Esophagus muscularis mucosa (tissue), 4 donors: ENCODE measurements at places on chromosomes 2 and 18. TPM values are rescaled to one million over a fixed set of nuclear protein-coding genes. Genes with fewer than 3 reads are reported as not detected.

DNA sequence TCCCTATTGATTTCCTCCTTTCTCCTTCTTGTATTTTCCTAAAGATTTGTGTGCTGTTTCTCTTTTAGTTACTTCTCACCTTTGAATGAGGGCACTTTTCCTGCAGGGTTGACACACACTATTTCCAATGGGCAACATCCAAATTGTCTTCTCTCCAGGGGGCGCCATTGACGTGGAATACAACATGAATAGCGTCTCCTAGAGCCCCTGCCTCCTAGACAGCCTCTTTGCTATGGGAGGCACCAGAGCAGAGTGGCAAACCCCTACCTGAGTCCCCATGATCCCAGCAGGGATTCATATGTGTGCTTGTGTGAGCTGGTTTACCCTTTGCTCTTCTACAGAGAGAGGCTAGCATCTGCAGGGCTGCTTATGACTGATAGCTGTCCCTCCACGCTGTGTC lies 61.3 kb upstream of the ITSN2 start:
- no peaks in the 10 kb centered on the region for H3K27me3 ChIP-seq
- no peaks in the 10 kb centered on the region for H3K36me3 ChIP-seq
- H3K4me3 ChIP-seq = no peak overlapping the region
- no peak overlapping the region for H3K27ac ChIP-seq
- DNase-seq = no peak

- no peaks in the 10 kb centered on the region for H3K27me3 ChIP-seq
- DNase-seq = no peak
- no peak overlapping the region for H3K27ac ChIP-seq
Measured at GRCh38 chr2:22697054-22697788, 687.8 kb upstream of the KLHL29 start.

DNA sequence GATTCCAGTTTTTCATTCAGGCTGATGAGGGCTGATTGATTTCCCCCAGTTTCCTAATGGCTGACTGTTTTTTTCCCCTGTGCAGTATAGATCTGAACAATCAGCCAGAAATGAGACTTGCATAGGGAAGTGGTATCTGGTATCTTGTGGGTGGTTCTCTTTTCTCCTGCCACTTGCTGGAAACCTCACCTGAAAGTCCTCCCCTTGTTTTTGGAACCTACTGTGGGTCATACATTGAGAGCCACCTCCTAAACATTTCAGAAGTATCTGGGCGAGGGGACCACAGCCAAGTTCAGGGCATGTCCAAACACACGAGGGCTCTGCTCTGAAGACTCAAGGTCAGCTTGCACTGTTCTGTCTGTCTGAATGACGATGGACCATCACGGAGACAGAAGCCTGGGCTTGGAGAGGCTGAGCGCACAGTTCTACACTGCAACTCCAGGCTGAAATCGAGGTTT lies 19.3 kb downstream of the ALPK2 start:
- H3K4me1 ChIP-seq = no peaks in the 10 kb centered on the region
- H3K36me3 ChIP-seq = no peaks in the 10 kb centered on the region
- H3K27ac ChIP-seq = no peak overlapping the region

- H3K27me3 ChIP-seq = no peaks in the 10 kb centered on the region
- no peak overlapping the region for H3K27ac ChIP-seq
- no peaks in the 10 kb centered on the region for H3K4me1 ChIP-seq
- H3K36me3 ChIP-seq = peaks cover 45% of the 10 kb centered on the region
- DNase-seq = no peak
Measured at GRCh38 chr2:157769856-157770255, 106.3 kb downstream of the ACVR1 start.

DNA sequence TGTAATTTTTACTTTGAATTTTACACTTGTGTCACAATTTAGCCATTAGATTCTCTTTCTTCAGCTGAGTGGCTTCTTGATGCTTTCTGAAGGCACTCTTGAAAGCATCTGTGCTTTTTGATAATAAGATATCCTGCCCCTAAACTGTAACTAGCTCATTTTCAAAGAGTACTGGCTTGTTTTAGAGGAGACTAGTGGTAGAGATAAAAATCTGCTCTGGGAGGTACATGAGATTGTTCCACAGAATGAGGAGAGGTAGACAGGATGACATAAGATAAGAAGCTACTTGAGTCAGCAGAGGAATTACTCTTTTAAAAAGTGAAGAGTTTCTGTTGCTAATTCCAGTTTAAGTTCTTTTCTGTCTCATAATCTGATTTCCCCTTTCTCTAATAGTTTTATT lies 10.6 kb downstream of the PLEKHB2 start:
- H3K27me3 ChIP-seq = no peaks in the 10 kb centered on the region
- no peak overlapping the region for H3K27ac ChIP-seq
- H3K36me3 ChIP-seq = peaks cover under 1% of the 10 kb centered on the region
- no peak for DNase-seq

DNA sequence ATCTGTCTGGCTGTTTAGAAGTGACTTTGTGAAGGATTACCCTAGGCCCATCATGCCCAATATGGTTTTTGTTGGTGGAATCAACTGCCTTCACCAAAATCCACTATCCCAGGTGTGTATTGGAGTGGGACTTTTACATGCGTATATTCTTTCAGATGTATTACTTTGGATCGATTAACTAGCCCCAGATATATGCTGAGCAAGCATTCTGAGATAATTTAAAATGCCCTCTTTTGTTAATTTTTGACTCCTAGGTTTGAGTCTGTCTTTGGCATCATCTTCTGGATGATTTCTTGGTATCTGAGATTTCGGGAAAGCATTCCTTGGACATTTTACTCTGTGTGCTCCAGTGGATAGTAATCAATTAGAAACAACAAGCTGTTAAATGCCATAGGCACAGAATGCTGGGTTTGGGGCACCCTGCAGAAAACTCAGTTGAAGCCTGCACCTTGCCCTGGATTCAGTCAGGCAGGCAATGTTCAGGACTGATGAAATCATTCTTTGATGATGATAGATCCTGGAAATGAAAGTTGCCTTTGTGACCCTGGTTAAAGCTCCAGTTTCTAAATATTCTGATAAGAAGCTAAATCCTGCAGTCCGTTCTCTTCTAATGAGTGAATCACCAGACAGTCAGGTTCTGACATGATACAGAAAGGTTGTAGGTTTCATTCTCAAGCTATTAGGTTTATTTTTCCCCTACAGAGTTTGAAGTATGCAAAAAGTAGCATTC lies 1.1 kb downstream of the UGT1A1 start:
- no peak overlapping the region for H3K4me3 ChIP-seq
- H3K4me1 ChIP-seq = no peaks in the 10 kb centered on the region
- H3K36me3 ChIP-seq = no peaks in the 10 kb centered on the region
- no peak overlapping the region for H3K27ac ChIP-seq

- no peak overlapping the region for H3K4me3 ChIP-seq
- no peaks in the 10 kb centered on the region for H3K36me3 ChIP-seq
- H3K27me3 ChIP-seq = no peaks in the 10 kb centered on the region
Measured at GRCh38 chr2:157085522-157085921, 172.0 kb upstream of the GALNT5 start.

DNA sequence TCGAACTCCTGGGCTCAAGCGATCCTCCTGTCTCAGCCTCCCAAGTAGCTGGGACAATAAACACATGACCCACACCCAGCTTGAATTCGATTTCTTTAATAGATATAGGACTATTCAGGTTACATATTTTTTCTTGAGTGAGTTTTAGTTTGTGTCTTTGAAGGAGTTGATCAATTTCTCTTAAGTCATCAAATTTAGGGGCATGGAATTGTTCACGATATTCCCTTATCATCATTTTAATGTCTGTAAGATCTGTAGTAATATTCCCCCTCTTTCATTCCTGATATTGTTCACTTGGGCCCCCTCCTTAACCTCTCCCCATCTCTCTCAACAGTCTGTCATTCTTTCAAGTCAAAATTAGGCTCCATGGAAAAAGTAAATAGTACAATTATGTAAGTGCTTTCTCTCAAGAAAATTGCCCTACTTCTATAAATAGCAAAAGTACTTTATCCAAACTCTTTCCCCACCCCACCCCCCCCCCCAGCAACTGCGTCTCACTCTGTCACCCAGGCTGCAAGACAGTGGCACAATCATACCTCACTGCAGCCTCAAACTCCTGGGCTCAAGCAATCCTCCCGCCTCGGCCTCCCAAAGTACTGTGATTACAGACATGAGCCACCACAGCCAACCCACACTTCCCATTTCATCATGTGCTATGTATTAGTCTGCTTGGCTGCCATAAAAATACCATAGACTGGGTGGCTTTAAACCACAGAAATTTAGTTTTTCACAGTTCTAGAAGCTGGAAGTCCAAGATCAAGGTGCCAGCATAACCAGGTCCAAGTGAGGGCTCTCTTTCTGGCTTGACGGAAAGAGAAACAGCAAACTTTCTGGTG lies 20.1 kb downstream of the WDR33 start:
- peaks cover 13% of the 10 kb centered on the region for H3K4me1 ChIP-seq
- H3K27ac ChIP-seq = no peak overlapping the region
- H3K36me3 ChIP-seq = no peaks in the 10 kb centered on the region
- no peak overlapping the region for H3K4me3 ChIP-seq

DNA sequence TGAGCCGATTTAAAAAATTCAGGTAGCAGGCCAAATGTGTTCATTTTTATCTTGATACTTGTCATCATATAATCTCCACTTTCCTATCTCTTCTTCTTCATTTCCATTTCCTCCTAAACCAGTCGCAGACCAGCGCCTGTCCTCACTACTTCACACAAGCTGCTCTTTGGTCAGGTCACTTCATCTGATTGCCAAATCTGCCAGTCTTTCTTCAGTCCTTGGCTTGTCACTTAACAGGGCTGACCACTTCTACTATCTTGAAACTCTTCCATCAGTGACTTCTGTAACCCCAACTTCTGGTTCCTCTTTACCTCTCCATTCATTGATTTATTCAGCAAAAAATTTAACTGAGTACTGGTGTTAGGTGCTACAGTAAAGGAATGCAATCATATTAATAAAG lies 18.0 kb upstream of the SPRED2 start:
- DNase-seq = no peak
- no peaks in the 10 kb centered on the region for H3K4me1 ChIP-seq
- no peaks in the 10 kb centered on the region for H3K27me3 ChIP-seq
- no peak overlapping the region for H3K27ac ChIP-seq

- no peaks in the 10 kb centered on the region for H3K4me1 ChIP-seq
- DNase-seq = no peak
- no peaks in the 10 kb centered on the region for H3K27me3 ChIP-seq
- no peak overlapping the region for H3K27ac ChIP-seq
- no peaks in the 10 kb centered on the region for H3K36me3 ChIP-seq
Measured at GRCh38 chr2:24930768-24931167, 10.7 kb upstream of the ADCY3 start.

GRCh38 chr18:26667046-26667445 lies 118.7 kb upstream of the KCTD1 start:
- no peak for DNase-seq
- H3K4me3 ChIP-seq = no peak overlapping the region
- H3K36me3 ChIP-seq = no peaks in the 10 kb centered on the region
- no peaks in the 10 kb centered on the region for H3K4me1 ChIP-seq
- no peak overlapping the region for H3K27ac ChIP-seq

GRCh38 chr2:151775057-151775740 lies 40.9 kb upstream of the NEB start:
- H3K27me3 ChIP-seq = no peaks in the 10 kb centered on the region
- H3K36me3 ChIP-seq = peaks cover 9% of the 10 kb centered on the region
- H3K4me3 ChIP-seq = no peak overlapping the region
- H3K4me1 ChIP-seq = peaks cover 7% of the 10 kb centered on the region
- no peak for DNase-seq
- no peak overlapping the region for H3K27ac ChIP-seq

DNA sequence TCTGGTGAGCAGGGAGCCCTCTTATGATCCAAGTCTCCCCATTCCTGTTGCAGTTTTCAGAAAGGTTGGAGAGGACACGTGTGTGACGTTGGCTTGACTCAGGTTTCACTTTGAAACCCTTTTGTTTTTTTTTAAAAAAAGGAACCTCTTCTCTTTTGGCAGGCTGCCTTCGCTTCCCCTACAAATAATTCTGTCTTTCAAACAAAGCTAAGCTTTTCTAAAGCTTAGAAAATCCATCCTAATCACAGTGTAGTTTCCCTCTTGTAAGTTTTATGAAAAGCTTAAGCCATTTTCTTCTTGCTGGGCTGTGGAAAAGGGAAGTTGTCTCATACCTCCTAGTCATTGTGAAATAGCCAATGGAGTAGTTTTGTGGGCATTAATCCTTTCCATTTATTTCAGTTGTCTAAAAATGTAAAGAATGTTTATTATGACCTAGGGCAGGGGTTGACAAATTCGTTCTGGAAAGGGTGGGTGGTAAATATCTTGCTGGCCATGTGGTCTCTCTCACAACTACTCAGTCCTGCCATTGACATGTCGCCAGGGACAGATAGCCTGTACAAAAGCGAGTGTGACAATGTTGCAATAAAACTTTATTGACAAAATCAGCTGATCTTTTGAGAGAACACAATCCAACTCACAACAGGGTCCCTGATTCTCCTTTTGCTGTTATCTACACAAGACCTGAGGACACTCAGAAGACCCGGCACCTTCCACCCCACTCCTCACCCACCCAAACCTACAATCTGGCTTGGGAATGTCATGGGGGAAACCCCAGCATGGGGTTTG lies 878.8 kb downstream of the RNF144A start:
- no peaks in the 10 kb centered on the region for H3K36me3 ChIP-seq
- H3K4me3 ChIP-seq = no peak overlapping the region
- H3K27me3 ChIP-seq = no peaks in the 10 kb centered on the region

GRCh38 chr2:1002350-1002749 lies 51.7 kb downstream of the SNTG2 start:
- no peak for DNase-seq
- H3K4me1 ChIP-seq = no peaks in the 10 kb centered on the region
- H3K27me3 ChIP-seq = no peaks in the 10 kb centered on the region
- H3K4me3 ChIP-seq = no peak overlapping the region
- H3K27ac ChIP-seq = no peak overlapping the region
- H3K36me3 ChIP-seq = no peaks in the 10 kb centered on the region

DNA sequence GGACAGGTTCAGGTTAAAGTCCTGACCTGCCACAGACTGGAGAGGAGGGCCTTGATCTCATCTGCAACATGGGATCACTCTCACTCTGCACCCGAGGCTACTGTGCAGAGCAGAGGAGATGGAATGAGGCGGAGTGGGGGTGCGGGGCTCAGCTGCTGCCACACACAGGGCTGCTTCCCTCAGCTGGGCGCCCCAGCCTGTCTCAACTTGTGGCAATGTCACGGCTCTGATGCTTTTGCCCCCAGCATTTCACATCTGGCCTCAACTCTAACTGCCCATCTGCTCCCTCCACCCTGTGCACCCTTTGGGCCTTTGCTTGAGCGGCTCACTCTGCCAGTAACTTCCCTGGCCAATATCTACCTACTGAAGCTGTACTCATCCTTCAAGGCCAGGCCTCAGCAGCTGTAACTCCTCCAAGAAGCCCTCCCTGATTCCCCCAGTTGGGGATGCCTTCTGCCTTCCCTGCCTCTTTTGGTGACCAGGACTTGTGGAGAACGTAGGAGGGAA lies 70.3 kb downstream of the POLR1A start:
- H3K4me3 ChIP-seq = no peak overlapping the region
- no peaks in the 10 kb centered on the region for H3K27me3 ChIP-seq
- no peak for DNase-seq
- peaks cover 48% of the 10 kb centered on the region for H3K4me1 ChIP-seq
- H3K27ac ChIP-seq = peak overlapping the region; percentile 85

Gene APCDD1
- total RNA-seq = 30.7 TPM

Gene SCN7A
- total RNA-seq = 129 TPM

Gene GALNT14
- 0.80 TPM for total RNA-seq

Gene CXCR1
- total RNA-seq = not detected
